ENCODE measurements at places on chromosomes 16 and 17.

DNA sequence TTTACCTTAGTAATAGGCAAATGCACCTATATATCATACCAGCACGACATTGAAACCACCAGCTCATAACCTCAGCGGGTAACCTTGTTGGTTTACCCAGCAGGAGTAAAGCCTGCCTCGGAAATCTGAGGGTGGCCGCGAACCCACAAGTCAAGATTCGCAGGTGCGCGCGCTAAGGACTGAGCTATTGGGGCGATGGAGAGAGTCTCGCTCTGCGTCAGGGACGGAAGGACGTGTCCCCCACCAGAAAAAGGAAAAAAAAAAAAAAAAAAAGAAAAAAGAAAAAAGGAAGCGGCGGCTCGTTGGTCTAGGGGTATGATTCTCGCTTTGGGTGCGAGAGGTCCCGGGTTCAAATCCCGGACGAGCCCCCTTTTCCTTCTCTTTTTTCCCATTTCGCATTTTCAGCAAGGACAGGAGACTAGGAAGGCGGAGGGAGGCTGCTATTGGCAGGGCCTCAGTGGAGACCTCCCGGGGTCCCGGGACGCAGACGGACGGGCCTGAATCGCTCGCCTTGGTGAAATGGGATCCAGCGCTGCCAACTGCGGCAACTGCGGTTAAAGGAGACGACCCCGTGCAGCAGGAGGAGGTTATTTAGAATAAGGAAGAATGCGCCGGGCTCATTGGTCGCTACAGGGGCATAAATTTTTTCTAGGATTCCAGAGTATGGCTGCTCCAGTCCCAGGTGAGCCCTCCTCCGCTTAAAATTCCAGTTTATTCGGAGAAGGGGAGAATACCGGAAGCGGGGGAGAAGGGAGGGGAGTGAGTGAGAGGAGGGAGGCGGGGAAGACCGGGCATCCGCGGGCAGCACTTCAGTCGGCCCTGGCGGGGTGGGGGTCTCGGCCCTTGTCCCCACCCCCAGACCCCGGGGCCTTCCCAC lies at the start of gene OR1F1:
OR1F1 (plus strand) TSS at position 407 of the 877 bp plus-strand sequence.
- DNase-seq, result peak; percentile 64

- DNase-seq, result no peak
Measured at GRCh38 chr17:77147357-77147801, 6.6 kb downstream of the SEC14L1 start.

GRCh38 chr16:19700319-19700781 lies 17.7 kb downstream of the KNOP1 start:
- DNase-seq, result no peak

DNA sequence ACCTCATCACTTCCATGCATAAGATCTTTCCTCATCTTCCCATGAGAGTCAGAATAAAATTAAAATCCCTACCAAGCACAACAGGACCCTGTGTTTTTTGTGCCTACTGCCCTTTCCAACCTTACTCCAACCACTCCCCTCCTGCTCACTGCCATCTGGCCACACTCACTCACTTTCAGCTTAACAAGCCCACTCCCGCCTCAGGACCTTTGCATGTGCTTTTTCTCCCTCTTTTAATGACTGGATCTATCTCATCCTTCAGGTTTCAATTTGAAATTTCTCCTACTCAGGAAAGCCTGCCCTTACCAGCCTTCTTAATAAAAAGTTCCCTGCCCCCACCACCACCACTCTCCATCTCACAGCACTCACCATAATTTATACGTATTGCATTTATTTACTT lies 14.7 kb downstream of the C17orf67 start:
- no peak for DNase-seq

DNA sequence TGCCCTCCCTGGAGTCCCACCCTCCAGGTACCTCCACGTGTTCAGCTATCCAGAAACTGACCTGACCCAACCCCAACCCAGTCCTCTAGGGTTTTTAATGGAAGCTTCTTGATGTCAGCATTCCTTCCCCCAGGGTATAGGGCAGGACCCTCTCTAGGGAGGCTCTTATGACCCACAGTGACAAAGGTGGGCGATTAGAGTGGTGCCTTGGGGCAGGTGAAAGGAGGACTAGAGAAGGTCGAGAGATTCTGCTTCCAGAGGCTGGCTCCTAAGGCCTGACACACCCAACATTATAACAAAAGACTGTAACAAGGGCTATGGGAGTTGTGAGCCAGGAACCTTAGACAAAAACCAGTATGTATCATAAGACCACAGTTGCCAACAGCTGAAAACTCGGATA lies 17.2 kb downstream of the COX11 start:
- DNase-seq, result no peak

DNA sequence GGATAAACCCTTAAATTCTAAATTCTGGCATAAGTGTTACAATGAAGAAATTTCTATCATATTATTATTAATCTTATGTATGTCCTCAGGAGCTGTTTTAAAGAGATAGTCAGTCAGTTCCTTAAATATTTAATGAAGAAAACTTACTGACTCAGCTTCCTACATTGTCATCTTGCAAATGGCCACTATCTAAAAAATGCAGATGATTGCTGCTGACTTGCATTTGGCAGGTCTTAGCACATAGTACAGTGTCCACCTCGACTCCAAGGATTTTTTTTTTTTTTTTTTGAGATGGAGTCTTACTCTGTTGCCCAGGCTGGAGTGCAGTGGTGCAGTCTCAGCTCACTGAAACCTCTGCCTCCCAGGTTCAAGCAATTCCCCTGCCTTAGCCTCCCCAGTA lies 55.1 kb upstream of the CORO6 start:
- no peak for DNase-seq

GRCh38 chr16:8173111-8173644 lies 417.1 kb downstream of the TMEM114 start:
- DNase-seq, result no peak

Data from central memory CD4-positive, alpha-beta T cell (primary cell).